ENCODE measurements at places on chromosomes 6 and 20.

DNA sequence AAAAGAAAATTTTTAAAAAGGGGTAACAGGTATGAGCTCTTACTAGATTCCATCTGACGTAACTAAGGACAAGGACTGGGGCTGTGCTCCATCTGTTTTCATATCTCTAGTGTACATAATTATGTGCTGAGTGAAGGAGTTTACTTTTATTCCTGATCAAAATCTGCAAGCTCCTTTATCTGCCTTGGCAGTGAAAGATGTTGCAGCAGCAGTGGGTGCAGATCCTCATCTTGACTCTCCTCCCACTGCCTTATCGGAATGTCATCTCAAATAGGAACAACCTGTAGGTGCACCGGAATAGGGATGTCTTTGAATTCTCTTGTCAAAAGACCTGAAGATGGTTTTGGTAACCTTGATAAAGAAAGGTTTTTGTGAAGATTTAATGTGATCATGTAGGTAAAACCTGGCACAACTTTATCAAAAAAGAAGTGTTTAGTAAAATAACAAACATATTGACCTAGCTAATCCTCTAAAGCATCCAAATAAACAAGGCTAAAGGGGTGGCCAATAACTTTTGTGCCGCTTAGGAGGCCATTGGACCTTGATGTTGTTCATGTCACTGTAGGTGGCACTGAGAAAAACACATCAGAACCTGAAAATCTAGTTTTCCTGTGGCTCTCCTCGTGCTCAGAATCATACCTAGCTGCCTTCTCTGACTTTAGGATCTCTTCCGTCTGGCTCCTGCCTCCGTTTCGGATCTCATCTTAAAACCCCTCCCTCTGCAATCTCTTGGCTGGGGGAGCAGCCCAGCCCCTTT is 19.0 kb upstream of the SLC16A10 start:
- no peak for DNase-seq

- no peak for DNase-seq
Observed at GRCh38 chr20:48284837-48285236, 499.6 kb upstream of the SULF2 start.

- DNase-seq, result no peak
Observed at GRCh38 chr6:161137320-161137719, 136.5 kb downstream of the AGPAT4 start.

DNA sequence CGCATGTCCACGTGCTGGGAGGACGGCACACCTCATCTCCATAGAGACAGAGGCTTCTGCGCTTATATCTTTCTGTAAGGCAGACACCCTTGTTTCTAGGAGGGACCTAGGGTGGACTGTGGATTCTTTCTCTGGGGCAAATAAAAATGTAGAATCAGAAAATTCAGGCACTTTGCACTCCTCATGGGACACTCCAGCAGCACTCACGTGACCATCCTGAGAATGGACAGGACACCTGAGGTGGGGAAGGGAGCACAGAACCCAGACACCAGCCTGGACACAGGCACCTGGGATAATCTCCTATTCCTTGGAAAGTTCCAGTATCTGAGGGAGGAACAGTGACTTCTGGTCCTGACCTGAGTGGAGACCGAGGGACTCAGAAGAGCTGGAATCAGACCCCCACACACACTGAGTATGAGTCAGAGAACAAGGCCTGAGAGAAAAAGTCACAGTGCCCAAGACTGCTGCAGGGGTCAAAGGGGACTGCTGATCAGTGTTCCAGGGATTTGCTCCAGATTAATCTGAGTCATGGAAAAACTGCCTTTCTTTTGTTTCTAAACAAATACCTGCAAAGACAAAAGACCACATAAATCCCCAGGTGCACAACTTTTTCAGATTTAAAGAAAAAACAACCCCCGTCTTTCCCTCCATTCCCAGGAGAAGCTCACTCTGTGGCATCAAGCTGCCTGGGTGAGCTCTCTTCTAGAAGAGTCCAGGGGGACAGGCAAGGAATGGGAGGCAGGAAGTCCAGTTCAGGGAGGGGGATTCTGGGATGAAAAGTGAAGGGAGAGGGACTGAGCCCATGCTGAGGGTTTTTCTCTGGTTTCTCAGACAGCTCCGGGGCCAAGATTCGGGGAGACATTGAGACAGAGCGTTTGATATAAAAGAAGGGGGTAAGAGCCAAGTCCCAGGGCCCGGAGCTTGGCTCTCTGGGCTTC is 35.6 kb upstream of the MICB start:
- no peak for DNase-seq

GRCh38 chr20:8213831-8214587 is 81.9 kb downstream of the PLCB1 start:
- DNase-seq, result no peak

GRCh38 chr6:43912598-43913371 is 142.8 kb downstream of the VEGFA start:
- no peak for DNase-seq

DNA sequence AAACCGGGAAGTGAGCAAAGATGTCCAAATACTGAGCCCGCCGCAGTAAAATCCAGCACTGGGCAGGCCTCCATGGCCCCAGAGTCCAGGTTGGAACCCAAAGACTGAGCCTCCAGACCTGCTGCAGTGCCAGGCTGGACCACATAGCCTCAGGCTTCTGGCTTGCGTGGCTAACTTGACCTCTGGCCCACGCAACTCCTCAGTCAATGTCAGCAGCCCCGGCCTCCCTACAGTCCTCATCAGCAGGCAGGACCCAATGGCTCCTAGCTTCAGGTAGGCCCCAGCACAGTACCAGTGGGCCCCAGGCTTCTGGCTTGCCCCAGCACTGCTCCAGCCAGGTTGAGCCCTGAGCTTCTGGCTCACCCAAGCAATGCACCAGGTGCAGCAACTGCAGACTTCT is 245.1 kb upstream of the AFDN start:
- no peak for DNase-seq

- no peak for DNase-seq
Observed at GRCh38 chr6:113182370-113183141, 674.6 kb upstream of the MARCKS start.

- DNase-seq, result no peak
Observed at GRCh38 chr6:47681201-47681990, 17.0 kb upstream of the ADGRF4 start.

DNA sequence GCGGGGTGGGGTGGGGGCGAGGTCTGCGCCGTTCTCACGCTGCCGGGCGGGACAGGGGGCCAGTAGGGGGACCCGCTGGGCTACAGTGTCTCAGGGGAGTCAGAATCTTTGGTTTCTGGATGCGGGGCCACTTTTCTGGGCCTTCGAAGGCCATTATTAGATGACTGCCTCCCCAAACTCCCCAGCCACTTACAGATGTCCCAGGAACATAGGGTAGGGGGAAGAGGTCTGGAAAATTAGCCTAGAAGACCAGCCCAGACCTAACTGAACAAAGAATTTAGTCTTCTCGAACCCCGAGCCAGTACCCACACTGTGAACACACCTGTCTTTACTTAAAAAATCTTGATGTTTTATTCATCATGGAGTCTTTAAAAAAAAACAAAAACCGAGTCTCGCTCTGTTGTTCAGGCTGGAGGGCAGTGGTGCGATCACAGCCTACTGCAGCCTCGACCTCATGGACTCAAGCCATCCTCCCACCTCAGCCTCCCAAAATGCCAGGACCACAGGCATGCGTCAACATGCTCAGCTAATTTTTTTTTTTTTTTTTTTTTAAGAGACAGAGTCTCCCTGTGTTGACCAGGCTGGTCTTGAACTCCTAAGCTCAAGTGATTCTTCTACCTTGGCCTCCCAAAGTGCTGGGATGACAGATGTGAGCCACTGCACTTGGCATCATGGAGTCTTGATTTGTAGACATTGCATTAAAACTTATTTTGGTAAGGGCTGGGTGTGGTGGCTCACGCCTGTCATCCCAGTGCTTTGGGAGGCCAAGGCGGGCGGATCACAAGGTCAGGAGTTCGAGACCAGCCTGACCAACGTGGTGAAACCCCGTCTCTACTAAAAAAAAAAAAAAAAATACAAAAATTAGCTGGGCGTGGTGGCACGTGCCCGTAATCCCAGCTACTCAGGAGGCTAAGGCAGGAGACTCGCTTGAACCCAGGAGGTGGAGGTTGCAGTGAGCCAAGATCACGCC is 3.3 kb upstream of the SLC29A1 start:
- no peak for DNase-seq

DNA sequence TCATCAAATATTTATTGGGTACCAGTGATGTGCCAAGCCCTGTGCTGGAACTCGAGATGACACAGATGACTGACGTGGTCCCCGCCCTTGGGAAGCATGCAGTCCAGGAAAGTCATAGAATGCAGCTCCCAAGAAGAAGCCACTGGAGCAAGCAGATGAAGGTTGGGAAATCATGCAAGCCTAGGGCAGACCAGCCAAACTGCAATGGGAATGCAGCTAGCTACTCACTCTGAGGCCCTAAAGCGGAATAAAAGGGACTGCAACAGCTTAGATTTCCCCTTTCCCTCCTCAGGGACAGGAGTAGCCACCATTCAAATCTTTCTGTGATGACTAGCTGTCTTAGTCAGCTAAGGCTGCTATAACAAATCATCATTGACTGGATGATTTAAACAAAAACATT is 152.2 kb downstream of the MAFB start:
- no peak for DNase-seq

- DNase-seq, result no peak
Observed at GRCh38 chr6:83368577-83368976, 62.3 kb downstream of the ME1 start.

DNA sequence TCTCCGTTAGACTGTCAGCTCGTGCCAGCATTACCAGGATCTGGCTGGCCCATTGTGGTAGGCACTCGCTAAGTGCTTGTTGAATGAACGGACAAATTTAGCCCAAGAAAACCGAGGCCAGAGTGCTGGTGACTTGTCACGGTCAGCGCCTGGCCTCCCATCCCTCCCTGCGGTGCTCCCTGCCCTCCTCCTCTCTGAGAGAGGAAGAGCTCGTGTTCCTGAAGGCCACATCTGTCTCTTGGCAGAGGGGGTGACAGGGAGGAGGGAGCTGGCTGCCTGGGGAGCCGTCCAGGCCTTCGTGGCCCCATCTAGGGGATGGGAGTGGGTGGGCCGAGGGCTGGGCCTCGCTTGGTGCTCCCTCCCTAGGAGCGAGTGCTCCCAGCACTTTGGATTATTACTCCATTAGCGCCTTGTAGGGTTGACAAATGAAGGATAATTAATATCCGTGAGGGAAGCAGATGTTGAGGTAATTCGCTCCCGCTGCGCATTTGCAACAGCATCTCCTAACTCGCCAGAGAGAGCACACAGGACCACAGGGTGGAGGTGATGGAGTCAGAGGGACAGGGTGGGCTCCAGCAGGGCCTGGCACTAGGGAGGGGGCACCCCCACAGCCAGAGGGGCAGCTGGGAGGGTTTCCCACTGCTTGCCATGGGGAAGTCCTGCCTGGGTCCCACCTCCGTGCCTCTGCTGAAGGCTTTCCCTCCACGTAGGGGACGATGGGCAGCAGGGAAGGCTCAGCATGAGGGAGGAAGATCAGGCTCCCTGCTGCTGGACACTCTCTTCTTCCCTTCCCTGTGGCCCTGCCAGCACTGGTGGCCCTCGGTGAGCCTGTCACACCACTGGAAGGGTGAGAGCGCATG is 37.0 kb downstream of the VSTM2L start:
- no peak for DNase-seq

Data from esophagus squamous epithelium (tissue), 5 donors.